Omental fat pad (tissue), 4 donors: ENCODE measurements at places on chromosomes 3 and 15. TPM values are rescaled to one million over a fixed set of nuclear protein-coding genes. Genes with fewer than 3 reads are reported as not detected.

DNA sequence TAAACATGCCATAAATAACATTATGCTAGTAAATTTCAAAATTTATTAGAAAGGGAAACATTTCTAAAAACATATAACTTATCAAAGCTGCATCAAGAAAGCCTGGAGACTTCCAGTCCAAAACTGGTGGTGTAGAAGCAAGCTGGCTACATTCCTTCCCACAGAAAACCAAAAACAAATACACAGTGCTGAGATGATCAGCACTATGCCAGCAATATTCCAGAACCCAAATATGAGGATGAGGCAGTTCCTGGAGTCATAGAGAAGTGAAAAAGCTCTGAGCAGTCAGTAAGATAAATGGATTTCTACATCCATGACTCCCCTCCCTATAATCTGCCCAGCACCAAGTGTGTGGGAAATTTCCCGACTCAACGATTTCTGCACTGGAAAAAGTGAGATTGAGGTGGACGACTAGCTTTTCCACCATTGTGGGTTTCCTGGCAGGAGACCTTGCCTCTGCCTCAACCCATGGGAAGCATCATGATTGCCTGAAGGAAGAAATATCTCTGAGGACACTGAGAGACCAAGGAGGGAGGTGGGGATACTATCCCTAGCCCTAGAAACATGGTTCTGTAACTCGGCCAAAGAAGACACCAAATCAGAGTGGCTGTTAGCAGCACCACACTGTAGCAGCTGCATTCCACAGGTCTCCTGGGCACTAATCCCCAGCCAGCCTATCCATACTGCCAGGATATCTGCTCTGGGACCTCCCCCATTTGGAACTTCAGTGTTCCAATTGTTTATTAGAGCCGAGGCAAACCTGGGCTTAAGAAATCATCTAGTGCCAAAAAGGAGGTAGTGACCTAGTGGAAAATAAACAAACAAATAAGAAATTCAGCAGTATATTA is 11.8 kb upstream of the CLN6 start:
- no peak for DNase-seq

DNA sequence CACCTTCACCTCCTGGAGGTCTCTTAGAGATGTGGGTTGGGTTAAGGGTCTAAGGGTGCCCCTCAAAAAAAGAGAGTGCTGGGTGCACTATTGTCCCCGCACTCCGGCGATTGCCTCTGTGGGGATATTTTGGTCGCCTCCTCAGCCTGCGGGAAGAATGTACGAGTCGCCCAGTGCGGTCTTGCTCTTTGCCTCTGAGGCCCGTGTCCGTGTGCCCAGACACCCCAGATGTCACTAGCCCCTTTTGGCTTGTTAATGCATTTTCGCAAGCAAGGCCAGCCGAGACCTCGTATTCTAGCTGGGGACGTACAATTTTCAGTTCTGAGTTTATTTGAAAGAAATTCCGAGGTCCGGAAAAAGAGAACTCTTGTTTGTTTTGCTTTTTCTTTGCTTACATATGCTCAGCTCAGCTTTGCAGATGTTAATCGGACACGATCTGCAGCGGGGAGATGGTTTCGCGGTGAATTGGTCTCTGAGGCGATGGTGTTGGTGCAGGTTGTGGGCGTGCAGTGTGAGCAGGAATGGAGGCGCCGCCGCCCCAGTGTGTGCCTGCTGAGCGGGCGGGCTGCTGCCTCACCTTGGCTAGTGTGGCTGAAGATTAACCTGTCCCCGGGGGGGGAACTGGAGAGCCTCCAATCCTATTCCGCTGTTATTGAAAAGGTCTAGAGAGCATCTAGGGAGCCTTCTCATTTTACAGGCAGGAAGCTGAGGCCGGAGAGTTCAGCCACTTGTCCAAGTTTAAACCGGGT is 1.4 kb downstream of the ST6GAL1 start:
- DNase-seq: no peak

- DNase-seq: no peak
Measured at GRCh38 chr3:54188176-54188791, 65.9 kb downstream of the CACNA2D3 start.

DNA sequence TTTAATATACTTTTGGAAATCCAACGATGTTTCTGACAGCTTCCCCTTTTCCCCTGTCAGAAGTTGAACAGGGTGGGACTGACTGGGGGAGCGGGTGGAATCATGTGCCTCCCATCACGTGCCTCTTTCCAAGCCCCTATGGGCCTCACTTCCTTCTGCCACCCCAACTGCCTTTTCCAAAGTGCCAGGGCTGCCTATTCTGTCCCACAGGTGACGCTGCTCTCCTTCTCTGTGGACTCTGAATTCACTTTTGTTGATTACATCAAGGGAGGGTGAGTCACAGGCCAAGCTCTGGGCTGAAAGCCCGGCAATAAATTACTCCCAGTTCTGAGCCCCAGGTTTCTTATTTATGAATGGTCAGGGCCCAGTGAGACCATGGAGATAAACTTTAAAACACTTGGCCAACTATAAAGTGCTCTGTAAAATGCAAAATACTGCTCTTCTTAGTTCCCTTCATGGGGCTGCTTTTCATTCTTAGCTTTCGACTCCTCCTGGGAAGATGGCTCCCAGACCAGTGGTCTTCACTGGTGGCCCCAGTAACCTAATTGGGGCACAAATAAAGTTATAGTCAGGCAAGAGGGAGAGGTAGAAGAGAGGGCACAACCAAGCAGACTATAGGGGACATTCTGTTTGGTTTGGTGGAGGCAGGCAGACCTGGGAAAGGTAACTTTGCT is 12.3 kb downstream of the CPNE9 start:
- DNase-seq: peak; percentile 65

- no peak for DNase-seq
Measured at GRCh38 chr3:107643038-107643883, 120.5 kb downstream of the BBX start.

DNA sequence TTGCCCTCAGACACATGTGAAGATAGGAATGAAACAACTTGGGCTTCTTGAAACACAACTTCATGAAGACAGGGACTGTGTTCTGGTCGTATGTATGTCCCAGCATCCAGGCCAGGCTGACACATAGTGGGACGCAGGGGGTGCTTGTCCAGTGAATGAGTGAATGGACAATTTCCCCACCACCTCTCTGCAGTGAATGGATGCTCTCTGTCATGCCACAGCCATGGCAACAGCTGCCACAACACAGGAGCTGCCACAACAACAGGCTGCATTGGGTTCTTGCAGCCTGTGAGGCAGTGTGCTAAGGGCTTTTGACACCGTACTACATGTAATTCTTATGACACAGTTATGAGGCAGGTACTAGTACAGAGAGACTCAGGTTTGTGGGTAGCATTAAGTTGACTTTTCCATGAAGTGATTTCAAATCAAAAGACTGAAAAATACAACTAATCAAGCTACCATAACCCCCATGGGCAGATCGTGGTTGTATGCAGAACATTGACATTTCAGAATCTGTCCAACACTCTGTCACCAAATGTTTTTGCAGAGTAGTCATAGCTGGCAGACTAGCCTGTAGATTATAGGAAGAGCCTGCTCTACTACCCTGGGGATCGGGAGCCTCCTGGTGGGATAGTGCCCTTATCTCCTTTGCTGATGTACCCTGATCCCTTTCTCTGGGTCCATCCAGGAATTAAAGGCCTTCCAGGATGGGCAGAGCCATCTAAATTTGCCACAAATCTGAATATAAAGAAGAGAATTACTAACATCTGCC is 40.8 kb downstream of the CLSTN2 start:
- no peak for DNase-seq

GRCh38 chr15:59140422-59141226 is 35.7 kb downstream of the CCNB2 start:
- no peak for DNase-seq

- no peak for DNase-seq
Measured at GRCh38 chr3:104547031-104547430, 819.7 kb upstream of the ALCAM start.

DNA sequence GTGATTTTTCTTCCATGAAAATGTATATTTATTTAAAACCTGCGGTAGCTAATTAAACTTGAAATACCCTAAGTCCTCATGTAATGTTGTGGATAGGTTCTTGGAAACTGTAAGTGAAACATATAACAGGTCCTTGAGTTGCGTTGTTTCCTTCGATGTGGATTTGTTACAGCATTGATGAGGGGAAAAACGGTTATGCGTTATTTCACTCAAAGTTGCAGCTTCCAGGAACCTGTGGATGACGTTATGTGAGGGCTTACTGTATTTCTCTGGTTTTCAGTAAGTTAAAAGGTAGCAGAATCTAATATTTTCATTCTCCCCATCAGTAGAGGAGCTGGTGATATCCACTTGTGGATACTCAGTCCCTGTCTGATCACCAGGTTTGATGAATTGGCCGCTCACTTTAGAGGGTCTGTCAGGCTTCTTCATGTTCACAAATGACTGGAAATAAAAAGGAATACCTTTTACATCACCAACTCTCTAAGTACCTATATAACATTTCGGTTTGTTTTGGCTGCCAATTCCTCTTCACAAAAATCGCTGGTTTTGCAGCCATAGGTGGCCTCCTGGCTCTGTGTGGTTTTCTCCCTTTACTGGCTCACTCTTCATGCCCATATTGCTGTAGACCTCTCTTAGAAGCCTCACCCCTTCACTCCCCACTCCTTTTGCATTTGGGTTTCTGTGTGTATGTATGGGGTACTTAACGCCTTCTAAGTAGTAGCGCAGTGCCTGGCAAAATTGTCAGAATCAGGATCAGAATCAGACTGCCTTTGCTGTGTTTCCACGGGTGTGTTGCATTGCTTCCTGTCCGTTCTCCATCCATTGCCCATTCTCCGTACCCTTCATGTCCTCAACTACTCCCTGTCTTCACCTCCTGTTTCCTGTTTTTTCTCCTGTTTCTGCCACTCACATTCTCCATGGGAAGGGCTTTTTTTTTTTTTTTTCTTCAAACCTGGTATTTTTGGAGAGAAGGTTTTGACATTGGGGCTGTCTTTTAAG is 112.6 kb downstream of the FNDC3B start:
- no peak for DNase-seq

DNA sequence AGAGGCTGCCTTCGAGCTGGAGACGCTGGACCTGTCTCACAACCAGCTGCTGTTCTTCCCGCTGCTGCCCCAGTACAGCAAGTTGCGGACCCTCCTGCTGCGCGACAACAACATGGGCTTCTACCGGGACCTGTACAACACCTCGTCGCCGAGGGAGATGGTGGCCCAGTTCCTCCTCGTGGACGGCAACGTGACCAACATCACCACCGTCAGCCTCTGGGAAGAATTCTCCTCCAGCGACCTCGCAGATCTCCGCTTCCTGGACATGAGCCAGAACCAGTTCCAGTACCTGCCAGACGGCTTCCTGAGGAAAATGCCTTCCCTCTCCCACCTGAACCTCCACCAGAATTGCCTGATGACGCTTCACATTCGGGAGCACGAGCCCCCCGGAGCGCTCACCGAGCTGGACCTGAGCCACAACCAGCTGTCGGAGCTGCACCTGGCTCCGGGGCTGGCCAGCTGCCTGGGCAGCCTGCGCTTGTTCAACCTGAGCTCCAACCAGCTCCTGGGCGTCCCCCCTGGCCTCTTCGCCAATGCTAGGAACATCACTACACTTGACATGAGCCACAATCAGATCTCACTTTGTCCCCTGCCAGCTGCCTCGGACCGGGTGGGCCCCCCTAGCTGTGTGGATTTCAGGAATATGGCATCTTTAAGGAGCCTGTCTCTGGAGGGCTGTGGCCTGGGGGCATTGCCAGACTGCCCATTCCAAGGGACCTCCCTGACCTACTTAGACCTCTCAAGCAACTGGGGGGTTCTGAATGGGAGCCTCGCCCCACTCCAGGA is 21.1 kb downstream of the NRROS start:
- no peak for DNase-seq

- DNase-seq: no peak
Measured at GRCh38 chr3:48014358-48014757, 1.9 kb downstream of the MAP4 start.

GRCh38 chr3:32591186-32591585 is 20.5 kb upstream of the DYNC1LI1 start:
- DNase-seq: no peak

ATP2C1 gene
- total RNA-seq: 53.2 TPM

TIMP4 gene
- 213 TPM for total RNA-seq

CLSTN2 gene
- total RNA-seq: 20.0 TPM
